Hippocampal formation (tissue), 2 donors: ENCODE measurements at places on chromosomes 11 and 22.

DNA sequence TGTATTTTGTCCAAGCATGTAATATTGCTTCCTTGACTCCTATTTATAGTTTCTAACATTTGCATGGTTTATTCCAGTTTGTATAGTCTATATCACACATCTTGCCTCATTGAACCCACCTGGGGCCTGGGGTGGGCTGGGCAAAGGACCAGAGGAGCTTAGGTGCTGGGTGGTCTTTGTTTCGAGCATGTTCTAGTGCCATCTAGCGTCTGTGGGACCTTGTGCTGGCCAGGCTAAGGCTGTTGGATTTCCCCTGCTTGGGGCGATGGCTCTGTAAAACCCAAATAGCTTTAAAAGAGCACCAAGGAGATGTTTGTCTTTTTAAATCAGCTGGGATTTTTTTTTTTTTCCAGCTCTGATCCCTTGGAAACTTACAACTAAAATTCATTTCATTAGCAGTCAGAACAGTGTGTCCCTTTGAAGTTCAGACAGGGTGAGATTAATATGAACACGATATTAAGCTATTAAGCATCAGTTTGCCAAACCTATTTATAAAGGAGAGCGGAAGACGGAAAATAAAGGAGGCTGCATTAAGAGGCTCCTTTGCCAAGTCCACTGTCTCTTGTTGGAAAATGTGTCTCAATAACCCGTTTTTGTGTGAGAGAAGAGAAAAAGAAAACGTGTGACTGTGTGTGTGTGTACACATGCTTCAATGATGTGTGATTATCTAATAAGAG, 157.4 kb downstream of the COMMD9 start:
- peak; percentile 45 for DNase-seq

DNA sequence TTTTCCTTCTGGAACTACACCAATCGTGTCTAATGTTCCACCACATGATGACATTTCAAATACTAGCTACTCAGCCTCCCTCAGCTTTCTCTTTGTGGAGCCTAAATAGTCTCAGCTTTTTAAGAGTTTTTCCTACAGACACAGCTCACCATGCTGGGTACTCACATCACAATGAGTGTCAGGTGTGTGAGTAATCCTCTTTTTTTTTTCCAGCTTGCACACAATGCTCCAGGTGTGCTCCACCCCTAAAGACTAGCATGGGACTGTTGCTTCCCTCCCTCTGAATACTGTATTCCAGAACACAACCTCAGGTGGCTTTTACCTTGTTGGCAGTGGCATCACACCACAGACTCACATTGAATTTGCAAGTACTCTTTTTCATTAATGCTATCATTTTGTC, 11.7 kb downstream of the BTG4 start:
- no peak for DNase-seq

DNA sequence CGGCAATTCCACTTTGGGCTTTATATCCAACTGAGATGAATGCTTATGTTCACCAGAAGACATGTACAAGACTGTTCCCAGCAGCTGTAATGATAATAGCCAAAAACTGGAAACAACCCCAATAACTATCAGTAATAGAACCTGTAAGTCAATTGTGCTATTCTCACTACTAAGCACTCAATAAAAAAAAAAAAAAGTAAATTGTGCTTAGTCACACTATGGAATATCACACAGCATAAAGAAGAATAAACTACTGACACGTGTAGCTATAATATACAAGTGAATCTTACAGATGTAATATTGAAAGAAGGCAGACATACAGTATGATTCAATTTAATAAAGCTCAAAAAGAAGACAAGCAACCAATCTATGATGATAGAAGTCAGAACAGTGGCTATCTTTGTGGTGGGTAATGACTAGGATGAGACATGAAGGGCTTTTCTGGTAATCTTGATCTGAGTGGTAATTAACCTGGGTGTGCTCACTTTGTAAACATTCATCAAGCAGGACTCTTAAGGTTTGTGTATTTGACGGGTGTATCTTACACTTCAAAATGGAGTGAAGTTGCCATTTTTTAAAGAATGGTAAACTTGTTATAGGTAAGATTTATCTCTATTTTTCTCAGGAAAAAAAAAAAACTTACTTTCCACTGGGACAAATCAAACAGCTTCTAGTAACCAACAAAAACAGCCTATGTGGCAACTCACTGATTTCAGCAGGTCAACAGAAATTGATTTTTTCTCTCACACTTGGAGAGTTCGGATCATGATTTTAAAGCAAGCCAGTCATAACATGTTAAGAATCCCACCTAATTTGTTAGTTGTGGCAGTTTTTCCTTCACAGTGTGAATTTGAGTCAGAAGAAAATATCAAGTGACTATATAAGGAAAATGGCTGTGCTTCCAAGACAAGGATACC, 84.2 kb downstream of the CCDC83 start:
- DNase-seq = no peak

- DNase-seq = no peak
These were observed 29.5 kb downstream of the DIXDC1 start for GRCh38 chr11:111966678-111967077.
